RPMI7951 (cell line): ENCODE measurements at places on chromosomes 2 and 18. TPM values are rescaled to one million over a fixed set of nuclear protein-coding genes. Genes with fewer than 3 reads are reported as not detected.

Gene C1QL2
- total RNA-seq, result not detected in 2 replicates

Gene SUPT7L
- 29.2 and 31.5 TPM in 2 replicates for total RNA-seq

Gene CROCC2
- 0.12 TPM in 1 of 2 replicates, not detected in the other for total RNA-seq

Gene RAB6C
- total RNA-seq, result not detected in 2 replicates

Gene CPLX4
- not detected in 2 replicates for total RNA-seq

Gene SAG
- total RNA-seq, result 0.12 TPM in 1 of 2 replicates, not detected in the other

Gene FN1
- 3,411 and 3,699 TPM in 2 replicates for total RNA-seq

Gene PARD6G
- 0.24 and 0.68 TPM in 2 replicates for total RNA-seq

Gene CHAC2
- 18.0 and 19.9 TPM in 2 replicates for total RNA-seq

Gene TUBA3E
- not detected in 2 replicates for total RNA-seq

Gene GAL3ST2
- total RNA-seq, result not detected in 2 replicates

Gene VAMP5
- 25.7 and 33.6 TPM in 2 replicates for total RNA-seq

Gene DHRS9
- not detected in 2 replicates for total RNA-seq

Gene LRP2
- total RNA-seq, result not detected in 2 replicates

Gene RAMP1
- 6.2 and 18.6 TPM in 2 replicates for total RNA-seq

Gene CD8B2
- not detected in 2 replicates for total RNA-seq
